ENCODE measurements at places on chromosomes 3 and 15.

- no peak for DNase-seq
Observed at GRCh38 chr3:132550579-132551305, 46.3 kb upstream of the ACKR4 start.

GRCh38 chr3:122239112-122239511 lies 55.6 kb downstream of the CASR start:
- no peak for DNase-seq

DNA sequence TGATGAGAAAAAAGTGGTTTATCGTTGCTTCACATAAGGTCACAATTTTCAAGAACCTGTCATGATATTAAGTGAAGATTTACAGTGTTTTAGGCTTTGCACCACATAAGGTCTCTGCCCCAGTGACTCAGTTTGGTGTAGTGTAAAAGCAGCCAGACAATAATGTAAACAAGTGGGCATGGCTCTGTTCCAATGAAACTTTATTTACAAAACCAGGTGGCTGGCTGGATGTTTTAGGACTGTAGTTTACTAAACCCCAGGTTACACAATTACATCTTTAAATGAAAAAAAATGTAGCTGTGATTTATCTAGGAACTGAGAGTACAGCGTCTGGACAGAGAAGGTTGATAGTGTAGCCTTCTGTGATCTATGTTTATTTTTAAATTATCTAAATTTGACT lies 9.7 kb upstream of the FBXL22 start:
- no peak for DNase-seq

GRCh38 chr3:55158345-55158744 lies 230.5 kb upstream of the LRTM1 start:
- DNase-seq, result no peak

DNA sequence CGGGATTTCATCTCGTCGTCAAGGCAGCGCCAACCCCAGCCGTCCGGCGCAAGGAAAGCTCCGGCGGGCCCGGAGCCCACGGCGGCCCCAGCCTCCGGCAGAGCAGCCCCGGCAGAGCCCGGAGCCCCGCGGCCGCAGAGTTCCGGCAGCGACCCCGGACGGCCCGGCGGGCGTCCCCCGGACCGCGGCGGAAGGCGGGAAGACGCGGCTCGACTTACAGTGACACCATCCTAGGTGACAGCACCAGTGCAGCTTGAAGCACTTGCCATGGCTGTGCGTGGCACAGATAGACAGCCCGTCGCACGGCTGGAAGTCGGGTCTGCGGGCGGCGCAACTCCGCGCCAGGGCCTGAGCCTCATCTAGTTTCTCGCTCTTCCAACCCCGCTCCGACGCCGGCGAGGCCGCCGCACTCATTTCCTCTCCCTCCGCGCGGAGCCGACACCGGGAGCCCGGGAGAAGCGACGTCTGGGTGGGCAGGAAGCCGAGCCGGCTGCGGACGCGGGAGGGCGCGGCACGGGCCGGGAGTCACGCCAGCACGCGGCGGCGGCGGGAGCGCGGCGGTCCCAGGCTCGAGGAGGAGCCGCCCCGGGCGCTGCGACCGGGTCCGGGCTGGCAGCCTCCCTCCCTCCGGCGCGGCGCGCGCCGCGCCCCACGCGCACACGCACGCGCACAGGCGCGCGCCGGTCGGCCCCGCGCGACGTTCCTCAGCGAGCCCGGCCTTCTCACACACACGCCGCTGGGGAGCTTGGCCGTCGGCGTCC lies at the start of gene C3orf70:
C3orf70 (minus strand) TSS at position 651 of the 761 bp plus-strand sequence; CDS start at position 414, 237 bp downstream.
- peak; percentile 50 for DNase-seq

GRCh38 chr15:81133782-81134461 lies at the start of gene CFAP161:
Gene CFAP161 (plus strand): TSS chr15:81134270. CDS start chr15:81134330, 60 bp downstream.
- DNase-seq, result peak; percentile 36

DNA sequence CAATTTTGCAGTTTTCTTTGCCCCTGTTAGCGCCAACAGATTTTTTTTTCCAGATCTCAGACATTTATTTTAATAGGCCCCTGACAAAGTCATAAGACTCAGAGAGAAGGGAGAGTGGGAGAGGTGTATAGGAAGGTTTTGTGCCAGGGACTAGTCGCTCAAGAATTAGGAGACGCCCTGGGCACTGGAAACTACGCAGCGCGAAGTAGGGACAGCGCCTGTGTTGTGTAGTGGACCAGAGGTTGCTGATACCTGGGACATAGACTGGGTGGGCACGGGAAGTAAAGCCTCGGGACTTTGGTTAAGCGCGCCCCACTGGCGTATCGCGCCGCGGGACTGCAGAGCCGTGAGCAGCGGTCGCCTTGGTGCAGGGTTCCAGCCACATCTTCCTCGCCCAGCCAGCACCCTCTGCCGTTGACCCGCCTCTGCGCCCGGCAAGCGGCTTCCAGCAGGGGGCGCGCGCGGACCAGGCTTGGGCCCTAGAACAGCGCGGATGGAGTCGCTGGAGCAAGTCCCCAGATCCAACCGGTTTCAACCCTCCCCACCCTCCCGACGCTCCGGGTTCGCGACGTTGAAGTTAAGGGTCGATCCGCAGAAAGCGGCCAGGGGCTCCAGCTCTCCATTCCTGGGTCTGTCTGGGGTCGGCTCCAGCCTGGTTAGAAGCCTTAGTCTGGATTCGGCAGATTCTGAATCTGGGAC lies 3.0 kb upstream of the ISLR2 start:
- DNase-seq, result peak; percentile 83

GRCh38 chr15:39183164-39183881 lies 397.6 kb upstream of the THBS1 start:
- no peak for DNase-seq

DNA sequence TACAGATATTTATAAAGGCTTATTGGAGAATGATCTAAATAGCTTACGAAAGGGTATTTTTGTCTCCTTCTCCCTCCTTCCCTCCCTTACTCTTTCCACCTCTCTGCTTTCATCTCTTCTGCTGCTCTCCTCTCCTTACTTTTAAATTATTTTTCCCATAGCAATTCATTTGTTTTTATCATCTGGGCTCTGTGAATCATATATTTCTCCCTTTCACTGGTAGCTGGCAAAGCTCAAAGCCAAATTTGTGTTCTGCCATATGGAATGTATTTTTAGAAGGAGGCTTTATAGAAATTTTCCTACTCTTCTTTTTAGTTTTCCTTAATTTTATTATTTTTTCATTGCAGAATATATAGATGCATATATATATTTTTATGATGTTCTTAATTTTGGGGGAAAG lies 385.8 kb downstream of the C3orf38 start:
- DNase-seq, result no peak

DNA sequence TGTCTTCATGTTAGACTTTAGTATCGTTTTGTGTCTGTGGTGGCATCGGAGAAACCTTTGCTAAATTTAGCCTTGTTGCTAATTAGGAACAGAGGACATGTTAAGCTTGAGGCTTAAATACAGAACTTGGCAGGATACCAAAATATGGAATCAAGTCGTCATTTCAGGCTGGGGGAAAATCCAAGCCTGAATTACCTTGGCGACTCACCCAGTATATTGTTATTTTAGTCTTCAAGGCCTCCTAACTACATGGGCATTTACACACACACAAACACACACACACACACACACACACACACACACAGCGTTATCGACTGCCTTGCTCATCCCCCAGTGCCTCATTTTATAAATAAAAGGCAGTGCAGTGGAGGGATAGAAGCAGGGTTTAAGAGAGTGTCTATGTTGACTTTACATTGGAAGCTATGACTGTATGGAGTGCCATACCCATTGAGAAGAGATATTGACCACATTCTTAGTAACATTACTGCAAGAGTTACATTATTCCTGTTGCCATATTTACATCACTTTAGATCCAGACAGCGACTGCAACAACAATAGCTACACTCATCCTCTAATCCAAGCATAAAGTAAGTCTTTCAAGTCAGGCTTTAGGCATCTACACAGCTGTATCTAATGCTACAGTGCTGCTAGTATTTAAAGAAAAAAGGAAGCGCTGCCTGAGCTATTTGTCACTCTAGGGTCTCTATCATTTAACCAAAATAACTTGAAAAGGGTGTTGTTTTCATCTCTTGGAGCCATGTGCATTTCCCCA lies 210.8 kb upstream of the SEMA6D start:
- no peak for DNase-seq

DNA sequence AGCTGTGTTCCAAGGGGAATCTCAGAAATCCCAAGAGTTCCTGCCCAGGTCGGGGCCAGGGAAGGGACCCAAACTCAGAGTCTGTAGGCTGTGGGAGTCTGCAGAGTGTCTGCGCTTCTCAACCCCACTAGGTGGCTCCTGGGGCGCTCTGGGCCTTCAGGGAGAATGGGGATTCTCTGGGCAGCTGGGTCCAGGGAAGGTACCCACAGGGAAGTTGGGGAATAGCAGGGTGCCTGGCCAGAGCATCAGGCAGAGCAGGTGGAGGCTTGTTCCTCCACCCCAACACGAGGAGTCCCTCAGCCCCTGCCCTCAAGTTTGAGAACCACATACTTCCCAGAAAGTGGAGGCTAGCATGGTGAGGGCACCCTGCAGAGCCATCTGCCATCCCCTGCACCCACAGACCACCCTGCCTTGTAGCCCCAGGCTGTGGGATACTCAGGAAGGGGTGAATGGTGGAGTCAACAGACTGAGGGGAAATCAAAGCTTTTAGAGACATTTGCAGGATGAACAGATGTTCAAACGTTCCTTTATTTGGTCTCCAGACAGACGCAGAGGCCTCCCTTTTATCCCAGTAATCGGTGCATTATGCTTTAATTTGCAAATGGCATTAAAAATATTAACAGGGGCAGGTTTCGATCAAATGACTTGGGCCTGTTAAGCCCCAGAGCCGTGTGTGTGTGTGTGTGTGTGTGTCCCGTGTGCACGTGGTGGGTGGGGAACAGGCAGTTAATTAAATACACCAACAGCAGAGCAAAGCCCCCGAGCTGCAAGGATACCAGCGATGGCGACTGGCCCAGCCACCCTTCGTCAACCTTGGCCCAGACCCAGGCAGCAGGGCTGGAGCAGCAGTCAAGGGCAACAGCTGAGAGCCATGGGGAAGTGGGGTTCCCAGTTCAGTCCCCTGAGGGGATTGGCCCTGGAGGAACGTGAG lies 57.7 kb downstream of the DNAJB8 start:
- DNase-seq, result no peak

DNA sequence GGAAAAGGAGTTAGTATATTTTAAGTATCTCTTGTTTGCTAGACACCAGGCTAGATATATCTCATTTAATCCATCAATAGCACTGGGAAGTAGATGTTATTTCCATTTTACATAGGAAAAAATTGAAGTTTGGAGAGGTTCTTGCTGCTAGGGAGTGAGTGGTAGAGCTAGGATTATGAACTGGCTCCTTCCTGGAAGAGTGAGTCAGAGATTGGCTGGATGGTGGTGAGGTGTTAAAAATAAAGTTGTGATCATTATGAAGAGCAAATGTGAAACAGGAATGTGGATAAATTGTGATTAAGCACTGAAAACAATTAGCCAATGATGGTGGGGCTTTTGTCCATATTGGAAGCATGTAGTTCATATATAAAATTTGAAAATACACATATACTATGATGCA lies 234.2 kb downstream of the WNT5A start:
- DNase-seq, result no peak
